ENCODE measurements at places on chromosomes 5 and 9.

- DNase-seq, result no peak
These were observed 290.2 kb upstream of the MAP3K1 start for GRCh38 chr5:56525113-56525512.

DNA sequence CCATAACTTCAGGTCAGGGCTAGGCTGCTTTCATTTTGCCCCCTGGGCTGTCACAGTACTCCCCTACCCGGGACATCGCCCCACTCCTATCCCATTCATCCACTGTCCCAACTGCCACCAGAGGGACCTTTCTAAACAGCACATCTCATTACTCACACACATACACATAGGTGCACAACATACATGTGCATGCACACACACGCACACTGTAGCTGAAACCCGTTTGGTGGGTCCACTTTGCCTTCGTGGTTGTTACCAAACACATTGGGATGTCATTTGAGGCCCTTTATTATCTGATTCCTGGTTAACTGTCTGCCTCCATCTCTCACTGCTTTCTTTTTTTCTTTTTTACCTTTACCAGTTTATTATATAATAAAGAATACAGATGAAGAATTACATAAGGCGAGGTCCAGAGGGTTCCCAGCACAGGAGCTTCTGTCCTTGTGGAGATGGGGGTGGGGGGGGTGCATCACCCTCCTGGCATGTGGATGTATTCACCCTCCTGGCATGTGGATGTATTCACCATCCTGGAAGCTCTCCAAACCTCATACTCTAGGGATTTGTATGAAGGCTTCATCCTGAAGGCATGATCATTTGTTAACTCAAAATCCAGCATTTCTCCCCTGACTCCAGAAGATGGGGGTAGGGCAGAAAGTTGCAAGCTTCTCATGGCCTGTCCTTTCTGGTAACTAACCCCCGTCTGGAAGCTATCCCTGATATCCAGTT, 186.0 kb downstream of the GOLPH3 start:
- DNase-seq, result peak; percentile 99

- DNase-seq, result no peak
These were observed 20.3 kb downstream of the PAEP start for GRCh38 chr9:135581636-135582426.

- DNase-seq, result no peak
These were observed 18.8 kb downstream of the ZNF510 start for GRCh38 chr9:96758845-96759673.

DNA sequence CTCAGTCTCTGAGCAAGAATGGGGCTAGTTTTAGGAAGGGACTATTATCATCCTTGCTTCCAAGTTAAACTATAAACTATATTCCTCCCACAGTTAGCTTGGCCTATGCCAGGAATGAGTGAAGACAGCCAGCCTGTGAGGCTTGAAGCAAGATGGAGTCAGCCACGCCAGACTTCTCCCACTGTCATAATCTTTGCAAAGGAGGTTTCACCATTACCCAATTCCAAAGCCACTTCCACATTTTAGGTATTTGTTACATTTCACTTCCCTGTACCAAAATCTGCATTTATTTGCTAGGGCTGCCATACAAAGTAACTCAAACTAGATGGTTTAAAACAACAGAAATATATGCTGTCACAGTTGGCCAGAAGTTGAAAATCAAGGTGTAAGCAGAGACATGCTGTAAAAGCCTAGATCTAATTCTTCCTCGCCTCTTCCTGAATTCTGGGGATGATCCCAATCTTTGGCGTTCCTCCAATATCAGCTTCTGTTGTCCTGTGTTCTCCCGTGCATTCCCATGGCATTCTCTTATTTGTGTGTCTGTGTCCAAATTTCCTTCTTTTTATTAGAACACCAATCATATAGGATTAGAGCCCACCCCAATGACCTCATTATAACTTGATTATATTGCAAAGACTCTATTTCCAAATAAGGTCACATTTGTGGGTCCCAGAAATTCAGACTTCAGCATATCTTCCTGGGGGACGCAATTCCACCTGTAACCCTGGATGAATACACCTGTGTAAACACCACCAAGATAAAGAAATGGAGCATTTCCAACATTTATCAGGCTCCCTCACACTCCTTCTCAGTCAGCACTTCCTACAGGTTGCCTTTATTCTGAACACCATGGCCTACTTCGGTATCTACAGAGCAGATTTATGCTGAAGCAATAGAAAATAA, 126.8 kb downstream of the GCNT1 start:
- no peak for DNase-seq

DNA sequence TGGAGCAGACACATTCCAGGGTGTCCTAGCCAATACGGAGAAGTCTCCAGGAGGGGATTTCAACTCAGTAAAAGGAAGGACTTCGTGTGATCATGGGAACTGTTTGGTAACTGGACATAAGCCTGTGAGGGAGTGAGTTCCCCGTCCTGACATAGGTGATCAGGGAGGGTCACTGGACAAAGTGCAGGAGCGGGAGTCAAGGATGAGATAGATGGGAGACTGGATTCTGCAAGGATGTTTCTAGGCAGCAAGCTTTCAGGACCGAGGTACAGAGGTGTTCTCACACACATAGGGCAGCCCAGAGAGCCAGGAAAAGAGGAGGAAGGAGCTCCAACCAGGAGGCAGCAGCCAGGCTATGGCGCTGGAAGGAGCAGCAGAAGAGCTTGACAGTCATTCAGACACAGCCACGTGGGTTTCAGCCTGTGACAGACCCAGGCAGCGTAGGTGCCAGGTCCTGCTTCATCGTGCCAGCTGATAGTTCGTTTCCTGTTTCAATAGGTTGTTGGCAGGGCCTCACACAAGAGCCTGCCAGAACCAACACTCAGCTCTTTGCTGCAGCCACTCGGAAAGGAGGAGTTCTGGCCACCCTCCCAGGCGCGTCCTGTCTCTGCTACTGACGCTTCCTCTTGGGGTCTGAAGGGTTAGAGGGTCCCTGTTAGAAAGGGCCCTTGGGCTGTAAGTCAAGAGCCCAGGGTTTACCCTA, 84.1 kb downstream of the AMBP start:
- peak; percentile 50 for DNase-seq

DNA sequence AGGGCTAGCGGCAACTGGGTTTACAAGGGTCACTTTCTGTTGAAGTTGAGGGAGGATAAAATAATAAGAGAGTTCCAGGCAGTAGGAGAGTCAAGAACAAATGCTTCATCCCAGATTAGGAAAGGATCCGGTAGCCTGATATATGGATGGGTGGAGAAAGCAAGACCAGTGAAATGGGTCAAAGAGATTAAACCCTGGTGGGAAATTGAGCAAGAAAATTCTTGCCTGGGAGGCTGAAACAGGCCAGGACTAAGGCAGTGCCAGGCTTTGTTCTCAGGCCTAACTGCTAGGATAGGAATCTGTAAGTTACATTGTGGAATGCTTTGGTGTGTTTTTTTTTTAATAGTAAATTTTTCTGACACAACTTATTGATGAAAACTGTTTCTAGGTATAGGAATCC, 257.4 kb upstream of the RFX3 start:
- DNase-seq, result peak; percentile 35

DNA sequence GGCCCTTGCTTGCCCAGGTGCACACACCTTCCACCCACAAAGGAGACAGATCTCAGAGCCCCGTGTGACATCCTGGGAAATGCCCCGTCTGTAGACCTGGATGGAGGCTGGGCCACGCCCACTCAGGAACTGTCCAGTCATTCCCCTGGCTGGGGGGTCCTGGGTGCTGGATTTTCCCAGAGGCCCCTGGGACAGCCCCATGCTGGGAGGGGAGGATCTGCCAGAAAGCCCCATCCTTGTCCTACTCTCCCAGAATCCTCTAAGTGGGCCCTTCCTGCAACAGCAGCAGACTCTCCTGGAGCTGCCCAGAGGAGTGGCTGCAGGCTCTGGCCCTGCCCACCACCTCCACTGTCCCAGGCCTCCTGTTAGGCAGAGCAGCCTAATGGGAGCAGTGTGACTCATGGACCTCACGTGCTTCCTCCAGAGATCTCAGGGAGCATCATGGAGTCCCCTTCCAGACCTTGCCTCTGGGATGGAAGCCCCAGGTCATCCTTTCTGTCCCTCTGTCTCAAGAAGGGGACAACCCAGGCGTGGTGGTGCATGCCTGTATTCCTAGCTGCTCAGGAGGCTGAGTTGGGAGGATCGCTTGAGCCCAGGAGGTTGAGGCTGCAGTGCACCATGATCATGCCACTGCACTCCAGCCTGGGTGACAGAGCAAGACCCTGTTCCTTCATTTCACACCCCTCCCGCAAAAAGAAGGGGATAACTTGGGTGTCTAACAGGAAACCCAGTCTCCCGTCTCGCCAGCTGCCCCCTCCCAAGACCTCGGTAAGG, 51.7 kb downstream of the JADE2 start:
- peak; percentile 61 for DNase-seq

DNA sequence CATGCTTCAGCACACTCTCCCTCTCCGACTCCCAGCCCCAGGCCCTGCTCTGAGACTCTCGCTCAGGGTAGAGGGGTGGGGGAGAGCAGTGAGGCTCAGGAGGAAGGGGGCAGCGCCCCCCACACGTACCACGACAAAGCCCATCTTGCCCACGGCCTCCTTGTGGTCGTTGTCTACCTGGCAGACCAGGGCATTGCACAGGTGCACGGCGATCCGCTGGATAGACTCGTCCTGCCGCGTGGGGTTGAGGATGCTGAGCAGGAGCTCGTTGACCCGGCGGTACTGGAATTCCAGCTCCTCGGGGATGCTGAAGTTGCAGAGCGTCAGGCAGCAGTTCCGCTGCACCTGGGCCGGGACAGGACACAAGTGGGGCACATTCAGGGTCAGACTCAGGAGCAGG, 18.5 kb upstream of the ZDHHC12 start:
- no peak for DNase-seq
